ENCODE measurements at places on chromosomes 5 and 9.

DNA sequence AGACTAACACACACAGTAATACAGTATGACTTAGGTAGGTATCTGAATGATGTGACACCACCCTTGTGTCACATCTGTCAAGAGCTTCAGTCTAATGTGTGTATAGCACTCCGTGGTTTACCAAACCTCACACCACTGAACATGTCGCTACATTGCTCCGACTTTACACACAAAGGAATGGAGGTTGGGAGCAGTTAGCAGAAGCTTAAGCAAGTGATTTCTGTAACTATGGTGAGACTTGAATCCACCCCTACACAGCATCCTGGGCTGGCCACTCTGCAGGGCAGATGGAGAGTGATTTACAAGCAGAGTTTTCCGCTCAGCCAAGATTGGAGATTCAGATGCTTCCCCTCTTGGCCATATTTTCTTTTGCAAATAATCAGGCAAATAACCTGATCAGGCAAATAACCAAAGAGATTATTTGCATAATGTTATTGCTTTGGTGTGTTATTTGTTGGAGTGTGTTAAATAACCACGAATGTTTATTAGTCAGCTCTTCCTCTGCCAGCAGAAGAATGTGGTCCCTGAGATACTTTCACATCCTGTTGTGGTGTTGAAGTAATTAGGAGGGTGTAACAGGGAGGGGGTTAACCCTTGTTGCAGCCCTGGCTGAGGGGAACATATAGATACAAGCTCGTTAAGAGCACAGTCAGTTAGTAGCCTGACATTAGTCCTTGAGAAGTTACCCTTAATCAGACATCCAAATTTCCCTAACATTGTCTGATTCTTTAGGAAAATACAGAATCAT lies 92.8 kb downstream of the SNX18 start:
- DNase-seq = no peak

DNA sequence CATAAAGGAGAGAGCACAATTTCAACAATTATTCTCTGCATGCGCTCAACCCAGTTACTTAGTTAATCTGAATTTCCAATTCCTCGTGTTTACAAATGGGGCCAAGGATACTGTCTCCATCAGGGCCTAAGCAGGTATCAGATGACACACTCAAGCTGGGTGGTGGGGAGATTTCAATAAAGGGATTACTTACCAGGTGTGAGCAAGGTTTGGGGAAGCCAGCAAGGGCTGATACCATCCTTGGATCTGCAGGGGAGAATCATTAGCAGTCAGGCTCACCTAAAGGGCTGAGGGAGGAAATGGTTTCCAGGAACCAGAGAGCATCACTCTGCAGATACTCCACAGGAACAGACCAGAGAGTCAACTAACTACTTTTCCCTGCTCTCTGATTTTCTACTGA lies 487.1 kb downstream of the NTRK2 start:
- DNase-seq = no peak

DNA sequence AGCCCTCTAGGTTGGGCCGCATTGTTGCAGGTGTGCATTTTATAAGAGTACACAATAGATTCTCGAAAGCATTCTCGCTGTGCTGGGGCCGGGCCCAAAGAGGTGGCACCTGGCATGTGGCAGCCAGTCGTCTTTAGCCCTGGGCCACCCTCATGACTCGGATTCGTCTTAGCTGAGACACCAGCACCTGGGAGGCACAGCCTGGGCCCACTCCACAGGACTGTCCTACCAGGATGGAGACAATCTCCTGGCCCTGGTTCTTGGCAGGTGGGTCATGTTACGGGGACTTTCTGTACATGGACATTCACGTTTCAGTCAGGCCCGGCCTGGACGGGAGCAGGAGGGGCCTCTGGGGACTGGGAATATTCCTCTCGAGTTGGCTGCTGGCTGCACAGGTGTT lies 212.5 kb downstream of the FANCC start:
- no peak for DNase-seq

- peak; percentile 93 for DNase-seq
Measured at GRCh38 chr5:17216176-17216973, 1.1 kb upstream of the BASP1 start.

DNA sequence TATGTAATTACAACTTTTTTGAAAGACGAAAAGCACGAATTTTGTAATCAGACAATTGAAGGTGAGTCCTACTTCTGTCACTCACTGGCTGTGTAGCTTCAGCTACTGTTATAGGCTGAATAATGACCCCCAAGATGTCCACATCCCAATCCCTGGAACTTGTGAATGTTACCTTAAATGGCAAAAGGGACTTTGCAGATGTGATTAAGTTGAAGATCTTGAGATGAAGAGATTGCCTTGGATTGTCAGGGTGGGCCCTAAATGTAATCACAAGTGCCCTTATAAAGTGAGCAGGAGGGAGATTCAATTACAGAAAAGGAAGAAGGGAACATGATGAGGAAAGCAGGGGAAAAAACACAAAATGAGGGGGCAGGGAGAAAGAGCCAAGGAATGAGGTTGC lies 326.2 kb upstream of the MSX2 start:
- DNase-seq = no peak

GRCh38 chr9:98944734-98945074 lies 997 bp downstream of the COL15A1 start:
- no peak for DNase-seq

DNA sequence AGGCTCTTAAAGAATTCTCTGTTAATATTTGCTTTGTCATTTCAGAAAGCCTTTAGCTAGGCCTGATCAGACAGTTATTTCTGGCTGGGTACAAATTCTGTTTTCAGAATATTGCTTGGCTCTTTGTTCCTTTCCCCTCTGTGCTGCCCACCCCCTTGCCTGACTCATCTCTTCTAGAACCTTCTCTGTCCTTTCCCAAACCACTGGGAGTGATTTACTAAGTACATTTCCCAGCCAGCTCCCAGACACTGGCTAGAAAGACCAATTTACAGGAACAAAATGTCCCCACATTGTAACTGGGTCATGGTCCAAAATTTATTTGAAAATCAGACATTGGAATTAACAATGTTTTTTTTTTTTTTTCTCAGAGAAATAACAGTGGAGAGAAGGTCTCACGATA lies 133.1 kb upstream of the MAP1B start:
- DNase-seq = no peak

DNA sequence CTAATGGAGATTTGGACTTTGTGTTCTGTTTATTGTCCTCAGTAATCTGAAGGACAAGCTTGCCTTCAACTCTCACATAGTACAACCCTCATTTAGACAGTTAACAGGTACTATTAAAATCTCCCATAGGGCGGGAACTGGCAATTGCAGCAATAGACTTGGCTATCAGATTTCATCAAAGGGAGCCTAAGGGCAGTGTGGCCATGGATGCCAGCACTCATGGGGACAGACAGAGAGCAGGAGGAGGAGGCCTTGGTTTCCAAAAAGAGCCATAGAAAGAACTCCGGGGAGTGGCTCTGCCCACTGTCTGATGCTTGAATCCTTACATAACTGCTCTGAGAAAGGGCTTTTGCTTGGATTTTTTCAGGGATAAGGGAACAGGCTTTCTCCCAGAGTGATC lies 6.8 kb downstream of the SLC36A1 start:
- DNase-seq = no peak

DNA sequence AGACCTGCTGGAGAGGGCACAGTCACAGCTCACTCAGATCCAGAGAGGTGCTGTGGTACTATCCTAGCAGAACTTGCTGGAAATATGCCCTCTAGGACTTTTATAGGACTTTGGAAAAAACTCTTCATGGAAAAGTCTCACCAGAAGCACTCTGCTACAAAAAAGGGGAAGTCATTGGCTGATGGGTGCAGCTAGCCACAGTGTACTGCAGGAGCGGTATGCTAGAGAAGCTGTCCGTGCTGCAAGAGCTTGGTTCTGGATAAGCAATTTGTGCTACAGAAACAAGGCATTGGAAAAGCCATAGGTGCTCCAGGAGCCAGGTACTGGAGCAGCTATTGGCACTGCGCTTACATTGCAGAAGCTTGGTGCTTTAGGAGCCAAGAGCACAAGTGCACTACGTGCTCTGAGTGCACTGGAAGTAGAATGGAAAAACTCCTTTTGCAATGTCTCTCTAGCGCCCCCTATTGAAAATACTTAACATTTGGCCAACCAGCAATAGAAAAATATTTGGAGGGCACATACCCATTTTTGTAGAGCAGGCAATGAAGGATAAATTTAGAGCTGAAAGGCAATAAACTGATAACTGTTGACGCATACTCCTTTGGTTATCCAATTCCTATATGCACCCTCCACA lies 83.4 kb downstream of the MEGF10 start:
- DNase-seq = no peak

GRCh38 chr5:102048940-102049339 lies 247.1 kb downstream of the SLCO4C1 start:
- DNase-seq = no peak

- no peak for DNase-seq
Measured at GRCh38 chr9:78325343-78325742, 28.4 kb downstream of the PSAT1 start.

DNA sequence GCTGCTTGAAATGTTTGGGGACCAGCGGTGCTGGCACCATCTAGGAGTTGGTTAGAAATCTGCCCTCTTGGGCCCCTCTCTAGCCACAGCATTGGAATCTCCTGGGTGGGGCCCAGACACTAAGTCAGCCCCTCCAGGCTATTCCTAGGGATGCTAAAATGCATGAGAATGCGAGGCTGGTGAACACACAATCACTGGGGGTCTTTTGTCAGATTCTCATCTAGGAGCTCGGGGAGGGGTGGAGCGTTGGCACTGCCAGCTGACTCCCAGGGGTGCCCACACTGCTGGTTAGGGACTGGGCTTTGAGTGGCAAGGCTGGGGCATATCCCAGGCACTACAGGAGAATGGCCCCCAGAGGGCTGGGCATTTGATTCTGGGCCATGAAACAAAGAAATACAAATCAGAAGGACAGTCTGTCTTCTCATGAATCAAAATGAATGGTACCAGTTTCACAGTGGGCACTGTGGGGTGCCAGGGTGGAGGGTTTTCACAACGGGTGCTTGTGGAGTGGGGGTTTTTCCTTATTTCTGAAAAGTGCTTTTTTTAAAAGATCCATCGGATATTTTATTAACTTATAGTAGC lies 127.8 kb upstream of the RAPGEF1 start:
- DNase-seq = no peak

GRCh38 chr5:40680741-40681362 lies 1.1 kb downstream of the PTGER4 start:
- no peak for DNase-seq

DNA sequence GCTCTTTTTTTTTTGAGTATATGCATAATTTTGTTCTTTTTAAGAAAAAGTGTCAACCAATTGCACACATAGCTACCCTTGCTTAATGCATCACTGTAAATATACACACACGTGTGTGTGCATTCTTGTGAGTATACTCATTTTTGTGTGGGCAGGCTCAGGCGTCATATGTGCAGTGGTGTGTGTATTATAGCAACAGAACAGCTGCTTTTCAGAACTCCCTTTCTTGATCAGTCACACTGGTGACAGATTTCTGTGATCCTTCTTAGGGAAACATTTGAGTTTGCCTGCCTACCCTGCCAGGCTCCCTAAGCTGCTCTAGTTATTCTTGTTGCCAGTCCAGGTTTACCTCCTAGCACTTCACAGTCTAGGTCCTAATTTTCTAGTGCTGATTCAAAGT lies 287.0 kb upstream of the SEMA6A start:
- DNase-seq = no peak

DNA sequence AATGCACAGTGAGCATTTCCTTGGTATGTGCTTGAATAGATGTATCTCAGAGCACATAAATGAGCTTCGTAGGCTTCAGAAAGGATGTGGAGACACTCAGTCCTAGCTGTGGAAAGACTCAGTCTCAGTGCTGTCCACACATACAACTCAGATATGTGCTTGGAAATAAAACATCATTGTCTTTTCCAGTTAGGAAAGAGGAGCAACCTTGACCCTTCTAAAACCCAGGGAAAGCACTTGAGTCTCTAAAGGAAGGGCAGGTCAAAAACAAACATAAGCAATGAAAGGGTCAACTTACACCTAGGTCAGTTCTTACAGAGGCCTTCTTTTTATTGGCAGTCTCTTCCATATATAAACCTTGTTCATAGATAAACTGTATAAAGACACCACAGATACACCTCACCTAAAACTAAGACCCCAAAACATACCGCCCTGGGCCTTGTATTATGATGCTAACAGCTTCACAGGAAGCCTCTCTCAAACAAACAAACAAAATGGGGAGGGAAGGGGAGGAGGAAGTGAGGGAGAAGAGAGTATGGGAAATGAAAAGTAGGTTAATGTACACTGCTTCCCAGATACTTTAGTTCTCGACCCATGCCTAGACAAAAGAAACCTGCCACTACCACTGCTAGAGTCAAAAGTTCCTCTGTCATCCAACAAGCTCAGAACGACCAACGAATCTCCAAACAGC lies 114.4 kb downstream of the UBAP2 start:
- DNase-seq = no peak

- no peak for DNase-seq
Measured at GRCh38 chr5:131754363-131754762, 42.5 kb downstream of the FNIP1 start.

DNA sequence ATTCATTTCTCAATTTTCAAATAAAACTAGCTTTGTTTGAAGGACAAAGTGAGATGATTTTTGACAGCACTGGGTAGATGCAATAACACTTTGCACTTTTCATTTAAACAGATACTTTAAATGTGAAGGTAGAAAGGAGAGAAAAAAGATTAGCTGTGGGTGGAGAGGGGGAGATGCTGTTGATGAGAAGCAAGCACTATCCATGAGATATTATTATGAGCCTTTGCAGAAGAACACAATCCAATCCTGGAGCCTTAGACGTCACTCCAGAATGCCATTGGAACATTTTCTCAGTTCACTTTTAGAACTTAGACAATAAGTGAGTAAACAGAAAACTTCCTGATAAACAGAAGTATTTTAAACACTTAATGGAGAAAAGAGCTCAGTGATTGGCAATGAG lies 351.1 kb downstream of the ARHGEF28 start:
- DNase-seq = no peak

- DNase-seq = no peak
Measured at GRCh38 chr5:149694007-149694406, 36.1 kb upstream of the PPARGC1B start.

DNA sequence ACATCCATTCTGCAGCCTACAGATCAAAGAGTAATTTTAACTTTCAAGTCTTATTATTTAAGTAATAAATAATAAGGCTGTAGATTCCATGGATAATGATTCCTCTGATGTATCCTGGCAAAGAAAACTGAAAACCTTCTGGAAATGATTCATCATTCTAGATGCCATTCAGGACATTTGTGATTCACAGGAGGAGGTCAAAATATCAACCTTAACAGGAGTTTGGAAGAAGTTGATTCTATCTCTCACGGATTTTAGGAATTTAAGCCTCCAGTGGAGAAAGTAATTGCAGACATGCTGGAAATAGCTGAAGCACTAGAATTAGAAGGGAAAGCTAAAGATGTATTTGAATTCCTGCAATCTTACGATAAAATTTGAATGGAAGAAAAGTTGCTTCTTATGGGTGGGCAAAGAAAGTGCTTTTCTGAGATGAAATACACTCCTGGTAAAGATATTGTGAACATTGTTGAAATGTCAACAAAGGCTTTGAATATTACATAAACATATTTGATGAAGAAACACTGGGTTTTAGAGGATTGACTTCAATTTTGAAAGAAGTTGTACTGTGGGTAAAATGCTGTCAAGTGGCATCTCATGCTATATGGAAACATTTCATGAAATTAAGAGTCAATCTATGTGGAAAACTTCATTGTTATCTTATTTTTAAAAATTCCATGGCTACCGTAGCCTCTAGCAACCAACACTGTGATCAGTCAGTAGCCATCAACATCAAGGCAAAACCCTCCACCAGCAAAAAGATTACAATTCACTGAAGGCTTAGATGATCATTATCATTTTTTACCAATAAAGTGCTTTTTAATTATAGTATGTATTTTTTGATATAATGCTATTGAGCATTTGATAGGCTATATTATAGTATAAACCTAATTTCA lies 1141.0 kb downstream of the CDH12 start:
- peak; percentile 14 for DNase-seq

Measured in SW 1271 (cell line).